Stimulated activated CD4-positive, alpha-beta T cell treated with anti-CD3 and anti-CD28 coated beads, TNF-alpha, amount 100 ng/mL, for 24 hours (primary cell): ENCODE measurements at places on chromosomes 12 and 14.

- DNase-seq: no peak
Measured at GRCh38 chr12:90677055-90677454, 277.9 kb downstream of the CCER1 start.

- no peak for DNase-seq
Measured at GRCh38 chr12:123712780-123713319, 697 bp downstream of the ATP6V0A2 start.

DNA sequence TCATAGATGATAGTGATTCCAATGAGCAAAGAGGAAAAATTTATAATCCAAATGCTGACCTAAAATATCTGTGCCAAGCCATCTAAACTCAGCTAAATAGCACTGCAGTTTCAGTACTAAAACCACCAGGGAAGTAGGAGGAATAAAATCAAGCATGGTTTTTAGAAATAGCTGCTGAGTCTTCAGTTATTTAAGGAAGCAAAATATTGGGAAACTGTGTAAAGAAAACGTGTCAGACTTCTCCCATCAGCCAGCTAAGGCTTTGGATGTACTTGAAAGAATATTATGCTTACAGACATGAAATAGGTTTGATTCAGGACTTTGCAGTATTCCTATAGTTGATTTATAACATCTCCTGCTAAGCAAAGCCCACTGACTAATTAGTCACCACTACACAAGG, 24.7 kb downstream of the CLEC2D start:
- DNase-seq: no peak

GRCh38 chr14:30957813-30958370, 67.6 kb upstream of the AP4S1 start:
- no peak for DNase-seq

- no peak for DNase-seq
Measured at GRCh38 chr14:65210118-65210821, 108.0 kb upstream of the MAX start.

DNA sequence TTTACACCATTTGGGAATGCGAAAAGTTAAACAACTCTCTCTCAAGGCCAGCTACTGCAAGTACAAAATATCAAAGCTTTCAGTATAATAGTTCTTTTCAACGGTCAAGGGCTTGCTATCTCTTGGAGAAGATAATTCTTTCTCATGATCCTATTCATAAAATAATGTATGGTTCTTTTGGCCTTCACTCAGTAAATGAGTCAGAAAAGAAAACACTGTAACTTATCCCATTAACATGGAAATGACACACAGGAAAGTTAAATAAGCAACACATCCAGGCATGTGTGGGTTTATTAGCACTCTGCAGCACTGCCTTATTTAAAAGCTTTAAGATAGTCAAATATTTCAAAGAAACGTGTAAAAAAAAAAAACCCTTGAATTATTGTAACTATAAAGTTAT, 36.9 kb downstream of the ZFC3H1 start:
- DNase-seq: no peak
